Cortex of kidney (tissue), 1 donor: ENCODE measurements at places on chromosomes 11 and 22.

GRCh38 chr11:76280151-76280881 lies 74.0 kb upstream of the WNT11 start:
- no peak for DNase-seq

DNA sequence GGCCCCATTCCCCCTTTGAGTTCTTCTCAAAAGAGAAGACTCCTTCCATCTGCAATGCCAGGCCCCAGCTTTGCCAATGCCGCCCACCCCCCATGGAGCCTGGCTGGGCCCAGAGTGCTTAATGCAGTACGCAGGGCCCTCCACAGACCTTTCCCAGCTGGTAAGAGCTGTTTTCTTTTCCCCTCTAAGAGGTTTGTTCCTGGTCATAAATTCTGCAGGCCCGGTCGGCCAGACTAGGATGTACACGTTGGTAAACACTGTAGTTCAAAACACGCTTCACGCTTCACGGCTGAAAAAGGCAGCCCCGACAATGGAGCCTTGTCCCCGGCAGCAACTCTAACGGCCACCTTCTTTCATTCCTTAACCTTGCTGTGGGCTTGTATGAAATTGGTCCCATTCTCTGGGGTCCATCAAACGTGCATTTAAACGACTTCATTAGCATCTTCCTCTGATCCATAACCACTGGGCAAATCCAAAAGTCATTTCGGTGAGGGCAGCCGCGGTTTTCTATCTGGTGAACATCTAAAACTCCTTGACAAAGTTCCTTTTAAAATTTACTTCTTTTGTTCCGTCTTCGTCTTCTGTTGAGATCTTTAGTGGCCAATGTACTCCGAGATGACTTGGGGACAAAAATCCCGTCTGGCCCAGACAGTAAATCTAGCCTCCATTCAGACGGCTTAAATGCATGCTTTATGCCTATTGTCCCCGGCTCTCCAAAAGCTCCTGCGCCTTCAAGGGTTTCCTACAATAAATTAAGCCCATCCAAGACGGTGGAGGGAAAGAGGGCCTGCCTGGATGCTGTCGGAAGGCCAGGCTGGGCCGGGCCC lies 60.0 kb upstream of the MYEOV start:
- no peak for DNase-seq

GRCh38 chr11:45395947-45396346 lies 109.8 kb upstream of the SYT13 start:
- no peak for DNase-seq

GRCh38 chr11:66007201-66007634 lies 4.6 kb upstream of the CST6 start:
- no peak for DNase-seq

DNA sequence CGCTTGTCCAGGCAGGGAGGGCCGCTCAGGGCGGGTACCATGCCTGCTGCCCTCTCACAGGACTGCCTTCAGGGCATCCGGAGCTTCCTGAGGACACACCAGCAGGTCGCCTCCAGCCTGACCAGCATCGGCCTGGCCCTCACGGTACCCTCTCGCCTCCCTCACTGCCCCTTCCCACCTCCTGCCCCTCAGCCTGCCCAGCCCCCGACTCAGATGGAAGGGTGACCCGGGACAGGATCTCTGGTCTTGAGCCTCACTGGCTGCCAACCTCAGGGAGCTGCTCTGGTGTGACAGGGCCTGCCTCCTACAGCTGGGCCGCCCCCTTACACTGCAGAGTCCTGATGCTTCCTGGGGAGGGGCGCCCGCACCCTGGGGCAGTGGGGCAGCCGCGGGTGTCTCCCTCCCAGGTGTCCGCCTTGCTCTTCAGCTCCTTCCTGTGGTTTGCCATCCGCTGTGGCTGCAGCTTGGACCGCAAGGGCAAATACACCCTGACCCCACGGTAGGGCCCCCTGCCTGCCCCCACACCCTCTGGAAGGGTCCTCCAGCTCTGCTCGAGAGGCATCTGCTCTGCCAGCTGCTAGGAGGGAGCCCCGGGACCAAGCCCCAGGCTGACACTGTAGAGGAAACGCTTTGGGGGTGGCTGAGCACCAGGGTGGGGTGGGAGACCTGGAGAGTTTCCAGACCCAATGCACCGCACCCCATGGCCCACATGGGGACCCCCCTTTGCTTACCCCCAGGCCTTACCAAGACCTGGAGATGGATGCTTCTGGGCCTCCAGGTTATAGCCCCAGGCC lies 14.6 kb downstream of the TSPAN32 start:
- DNase-seq, result no peak

- DNase-seq, result no peak
Observed at GRCh38 chr11:102318469-102318868, 1.2 kb downstream of the BIRC3 start.

- DNase-seq, result no peak
Observed at GRCh38 chr11:93517611-93518010, 25.6 kb downstream of the SMCO4 start.

DNA sequence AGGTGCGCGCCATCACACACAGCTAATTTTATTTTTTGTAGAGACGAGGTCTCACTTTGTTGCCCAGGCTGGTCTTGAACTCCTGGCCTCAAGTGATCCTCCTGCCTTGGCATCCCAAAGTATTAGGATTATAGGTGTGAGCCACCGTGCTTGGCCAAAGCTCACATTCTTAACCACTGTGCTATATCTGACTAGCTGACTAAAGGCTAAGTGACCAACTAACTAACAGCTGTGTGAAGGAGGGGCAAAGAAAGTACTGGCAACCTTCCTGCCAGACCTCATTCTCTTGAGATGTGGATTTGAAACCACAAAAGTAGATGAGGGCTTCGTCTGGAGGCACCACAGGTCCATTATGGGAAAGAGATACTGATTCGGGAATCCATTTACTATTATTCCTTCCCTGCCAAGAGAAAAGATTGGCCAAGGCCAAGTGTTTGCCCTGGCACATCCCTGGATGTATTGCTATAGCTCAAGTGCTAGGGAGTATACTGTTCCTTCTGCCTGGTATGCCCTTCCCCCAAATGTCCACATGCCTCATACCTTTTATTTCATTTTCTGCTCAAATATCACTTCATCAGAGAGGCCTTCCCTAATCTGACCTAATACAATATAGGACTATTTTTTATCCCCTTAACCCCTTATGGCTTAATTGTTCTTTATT lies 52.7 kb upstream of the RRM1 start:
- no peak for DNase-seq

GRCh38 chr11:6238902-6239301 lies at the start of gene CNGA4:
CNGA4 (plus strand) TSS chr11:6239089; CDS start chr11:6239207, 118 bp downstream.
- no peak for DNase-seq

GRCh38 chr22:45262931-45263462 lies 21.8 kb upstream of the UPK3A start:
- DNase-seq, result no peak

GRCh38 chr11:117295438-117296137 lies 4.4 kb downstream of the BACE1-AS start:
- DNase-seq, result no peak

- no peak for DNase-seq
Observed at GRCh38 chr11:28459912-28460311, 351.7 kb downstream of the METTL15 start.
